ENCODE measurements at places on chromosomes 5 and 9.

DNA sequence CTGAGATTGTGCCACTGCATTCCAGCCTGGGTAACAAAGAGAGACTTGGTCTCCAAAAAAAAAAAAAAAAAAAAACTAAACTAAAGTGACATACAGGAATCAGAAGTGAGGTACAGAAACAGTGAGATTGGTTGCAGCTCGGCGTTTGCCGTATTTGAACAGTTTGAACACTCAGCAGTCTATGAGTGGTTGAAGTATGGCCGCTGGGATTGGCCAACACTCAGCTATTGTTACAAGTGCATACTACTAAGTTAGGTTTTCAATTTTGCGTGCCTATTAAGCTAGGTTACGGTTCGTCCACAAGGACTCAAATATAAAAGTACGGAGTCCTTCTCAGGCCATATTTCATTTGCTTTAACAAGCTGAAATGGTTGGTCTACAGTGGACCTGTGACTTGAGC lies 3.3 kb upstream of the TSC1 start:
- no peak for DNase-seq

DNA sequence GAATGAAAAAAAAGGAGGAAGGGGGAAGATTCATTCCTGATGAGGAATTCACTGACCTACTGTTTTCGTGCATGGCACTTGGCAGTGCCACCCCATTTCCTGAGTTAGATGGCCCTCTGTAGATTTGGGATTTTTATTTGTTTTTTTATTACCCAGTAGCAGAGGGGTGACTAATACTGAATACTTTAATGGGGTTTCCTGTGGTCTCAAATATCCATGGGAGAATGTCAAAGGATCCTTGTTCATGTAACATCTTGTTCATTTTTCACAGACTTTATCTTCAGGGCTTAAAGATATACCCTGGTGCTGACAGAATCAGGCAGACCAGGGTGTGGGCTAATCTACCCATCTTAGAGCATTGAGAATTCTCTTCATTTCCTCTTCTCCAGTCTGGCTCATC lies 93.0 kb downstream of the MAMDC2 start:
- no peak for DNase-seq

DNA sequence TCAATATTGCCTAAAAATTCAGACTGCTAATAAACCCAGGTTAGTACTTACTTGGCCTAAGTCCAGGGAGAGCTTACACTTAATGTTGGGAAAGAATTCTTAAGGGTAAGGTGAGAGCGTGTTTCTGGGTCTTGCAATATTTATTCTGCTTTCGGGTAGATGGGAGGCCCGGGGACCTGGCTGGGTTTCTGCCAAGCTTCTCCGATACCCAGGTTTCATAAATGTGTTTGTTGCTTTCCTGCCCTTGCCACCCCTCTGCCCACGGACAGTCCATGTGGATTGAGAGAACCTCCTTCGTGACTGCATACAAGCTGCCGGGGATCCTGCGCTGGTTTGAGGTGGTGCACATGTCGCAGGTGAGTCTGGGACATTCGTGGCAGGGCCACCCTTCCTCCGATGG lies 48.4 kb upstream of the FOXI1 start:
- DNase-seq: no peak

- DNase-seq: no peak
These were observed 58.8 kb downstream of the MARCHF3 start for GRCh38 chr5:126971455-126972031.

DNA sequence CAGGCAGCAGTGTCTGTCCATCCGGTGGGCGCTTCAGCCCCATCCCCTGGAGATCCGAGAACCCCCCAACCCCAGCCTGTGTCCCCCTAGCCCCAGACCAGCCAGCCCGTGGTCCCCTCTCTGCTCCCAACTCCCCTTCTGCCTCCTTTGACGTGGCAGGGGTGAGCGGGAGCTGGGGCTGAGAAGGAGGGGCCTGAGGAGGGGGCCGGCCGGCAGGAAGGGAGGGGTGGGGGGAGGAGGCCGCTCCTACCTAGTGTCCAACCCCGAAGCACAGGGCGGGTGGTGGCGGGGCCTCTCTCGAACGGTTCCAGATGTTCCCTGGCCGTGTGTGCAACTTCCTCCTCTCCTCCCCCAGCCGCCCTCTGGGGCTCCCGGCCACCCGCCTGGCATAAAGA lies 31.0 kb downstream of the GOLGA2 start:
- DNase-seq: peak; percentile 89

GRCh38 chr5:119373449-119373858 lies 17.6 kb downstream of the TNFAIP8 start:
- DNase-seq: no peak

DNA sequence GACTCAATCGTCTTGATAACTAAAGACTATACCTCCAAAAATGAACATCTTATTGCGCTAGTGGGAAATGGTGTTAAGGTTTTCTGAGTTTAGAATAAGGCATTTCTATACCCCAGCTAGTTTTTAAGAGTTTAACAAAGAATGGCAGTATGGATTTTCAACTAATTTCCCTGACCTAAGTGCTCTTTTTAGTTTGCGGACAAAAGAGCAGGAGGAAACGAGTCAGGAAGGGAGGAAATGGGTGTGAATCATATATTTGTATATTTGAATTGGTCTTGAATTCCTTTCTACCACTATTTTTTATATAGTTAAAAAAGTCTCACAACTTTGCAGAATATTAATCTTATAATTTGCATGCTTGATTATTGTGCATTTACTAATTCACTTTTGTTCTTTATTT lies 516.3 kb upstream of the ZNF608 start:
- DNase-seq: no peak

Measured in left ventricle myocardium superior (tissue), 1 donor.